ENCODE measurements at places on chromosomes 16 and 17.

DNA sequence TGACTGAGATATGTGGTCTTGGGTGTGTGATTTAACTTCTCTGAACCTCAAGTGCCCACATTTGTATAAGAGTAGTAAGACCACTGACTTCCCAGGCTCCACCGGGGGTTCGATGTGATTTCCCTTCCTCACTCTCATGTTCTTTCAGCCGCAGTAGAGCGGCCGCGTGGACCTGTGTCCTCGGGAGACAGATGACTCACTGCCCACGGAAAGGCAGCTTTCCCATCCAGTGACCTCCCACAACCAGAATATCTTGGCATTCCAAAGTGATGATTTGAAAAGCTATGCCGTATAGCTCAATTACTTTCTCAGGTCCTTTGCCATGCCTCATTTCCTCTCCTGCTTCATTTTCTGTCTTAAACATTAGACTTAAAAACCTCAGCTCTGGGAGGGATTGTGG is 73.6 kb downstream of the IL21R start:
- DNase-seq, result no peak

DNA sequence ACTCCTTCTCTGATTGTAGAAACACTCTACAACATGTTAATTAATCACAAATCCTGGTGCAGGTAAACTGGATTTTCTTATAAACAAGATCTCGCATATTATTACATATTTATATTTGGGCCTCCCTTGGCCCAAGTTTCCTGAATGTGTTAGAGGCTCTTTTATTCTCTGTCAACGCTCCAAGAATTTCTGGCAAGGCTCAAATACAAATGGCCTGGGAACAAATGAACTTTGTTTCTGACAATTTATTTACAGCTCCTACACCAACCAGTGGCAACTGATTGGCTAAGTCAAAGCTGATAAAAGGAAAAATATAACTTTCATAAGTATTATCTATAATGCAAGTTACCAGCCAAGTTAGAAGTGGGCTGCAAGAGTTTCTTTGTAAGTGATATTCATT is 64.9 kb upstream of the CORO6 start:
- no peak for DNase-seq

DNA sequence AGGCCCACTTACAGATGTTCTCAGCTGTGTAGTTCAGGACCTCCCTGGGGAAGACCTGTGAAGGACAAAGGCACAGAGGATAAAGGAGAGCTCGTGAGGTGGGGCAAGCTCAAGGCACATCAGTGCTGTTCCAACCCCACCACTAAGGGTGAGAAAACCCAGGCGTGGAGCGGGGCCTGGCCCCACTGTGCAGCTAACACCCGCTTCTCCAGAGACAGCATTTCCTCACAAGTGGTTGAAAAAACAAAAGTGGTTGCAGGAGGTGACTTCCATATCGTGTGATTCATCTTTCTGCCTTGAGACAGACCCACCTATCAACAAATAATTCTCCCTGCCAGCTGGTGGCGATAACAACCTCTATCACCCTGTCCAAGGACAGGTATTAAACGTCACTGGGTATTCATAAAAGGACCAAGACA is 30.0 kb downstream of the SNN start:
- DNase-seq, result no peak

GRCh38 chr17:6525731-6526130 is 30.6 kb downstream of the PITPNM3 start:
- no peak for DNase-seq

DNA sequence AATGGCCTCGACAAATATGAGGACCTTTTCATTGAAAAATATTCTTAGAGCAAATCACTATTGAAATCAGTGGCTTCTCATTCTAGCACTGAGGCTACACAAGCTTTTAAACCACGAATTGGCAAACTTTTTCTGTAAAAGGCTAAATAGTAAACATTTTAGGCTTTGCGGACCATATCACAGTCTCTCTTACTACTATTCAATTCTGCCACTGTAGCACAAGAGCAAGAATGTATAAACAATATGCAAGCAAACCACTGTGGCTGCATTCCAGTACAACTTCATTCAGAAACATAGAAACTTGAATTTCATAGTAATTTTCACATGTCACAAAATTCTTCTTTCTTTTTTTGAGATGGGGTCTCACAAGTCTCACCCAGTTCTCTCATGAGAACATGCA is 49.1 kb downstream of the PHLPP2 start:
- no peak for DNase-seq
